ENCODE measurements at places on chromosomes 1 and 21.

- no peak for DNase-seq
Measured at GRCh38 chr1:20142001-20142710, 3.0 kb downstream of the PLA2G2F start.

GRCh38 chr1:68442006-68442405 lies 7.7 kb downstream of the RPE65 start:
- no peak for DNase-seq

- DNase-seq = no peak
Measured at GRCh38 chr1:78237364-78237916, 191.7 kb downstream of the GIPC2 start.

GRCh38 chr21:31991356-31992331 lies 118.8 kb downstream of the HUNK start:
- DNase-seq = no peak

DNA sequence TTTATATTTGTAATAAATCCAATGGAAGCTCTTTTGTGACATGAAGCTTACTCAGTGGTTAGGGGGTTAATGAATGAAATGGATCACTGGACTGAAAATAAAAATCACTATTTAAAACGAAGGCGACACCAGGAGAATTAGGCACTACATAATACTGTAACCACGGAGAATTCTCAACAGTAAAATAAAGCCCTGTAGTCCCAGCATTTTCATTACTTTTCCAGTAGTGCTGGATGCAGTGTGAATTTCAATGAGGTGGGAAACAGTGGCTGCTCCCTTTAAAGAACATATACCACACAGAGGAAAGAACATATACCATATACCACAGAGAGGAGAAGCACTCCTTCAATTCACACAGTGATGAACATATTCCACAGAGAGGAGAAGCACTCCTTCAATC lies 275.0 kb downstream of the SMYD3 start:
- no peak for DNase-seq

DNA sequence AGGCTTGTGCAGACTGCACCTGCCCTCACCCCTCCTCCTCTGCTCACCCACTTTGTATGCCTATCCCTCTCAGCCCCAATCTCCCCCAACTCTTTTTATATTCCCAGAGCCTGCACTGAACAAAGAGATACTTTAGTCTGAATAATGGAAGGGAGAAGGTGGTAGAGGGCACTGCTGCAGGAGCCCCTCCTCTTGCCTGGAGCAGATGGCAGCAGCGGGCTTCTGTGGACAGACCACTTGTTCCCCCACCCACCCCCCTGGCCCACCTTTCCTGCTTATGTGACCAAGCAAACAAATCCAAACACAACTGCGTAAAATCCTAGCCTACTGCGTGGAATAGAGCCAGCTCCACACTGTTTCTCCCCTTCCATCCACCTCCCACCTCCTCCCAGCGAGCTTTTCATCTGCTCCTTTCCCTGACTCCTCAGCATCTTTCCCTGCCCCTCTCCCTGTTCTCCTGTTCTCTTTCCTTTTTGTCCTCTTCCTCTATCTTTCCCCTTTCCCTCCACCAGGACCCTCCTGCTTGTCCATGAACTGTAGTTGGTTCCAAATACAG lies 27.5 kb downstream of the RGS8 start:
- no peak for DNase-seq

GRCh38 chr1:227952374-227953021 lies 4.8 kb upstream of the WNT9A start:
- no peak for DNase-seq

GRCh38 chr21:42387843-42388340 lies 8.0 kb downstream of the TMPRSS3 start:
- DNase-seq = no peak

- DNase-seq = no peak
Measured at GRCh38 chr1:153195216-153195615, 8.0 kb upstream of the LELP1 start.

- peak; percentile 68 for DNase-seq
Measured at GRCh38 chr1:28640766-28641165, 2.1 kb downstream of the TAF12 start.

GRCh38 chr1:22527555-22528296 lies 35.6 kb upstream of the EPHA8 start:
- DNase-seq = no peak

- DNase-seq = no peak
Measured at GRCh38 chr1:208029381-208030287, 118.7 kb upstream of the CD34 start.

DNA sequence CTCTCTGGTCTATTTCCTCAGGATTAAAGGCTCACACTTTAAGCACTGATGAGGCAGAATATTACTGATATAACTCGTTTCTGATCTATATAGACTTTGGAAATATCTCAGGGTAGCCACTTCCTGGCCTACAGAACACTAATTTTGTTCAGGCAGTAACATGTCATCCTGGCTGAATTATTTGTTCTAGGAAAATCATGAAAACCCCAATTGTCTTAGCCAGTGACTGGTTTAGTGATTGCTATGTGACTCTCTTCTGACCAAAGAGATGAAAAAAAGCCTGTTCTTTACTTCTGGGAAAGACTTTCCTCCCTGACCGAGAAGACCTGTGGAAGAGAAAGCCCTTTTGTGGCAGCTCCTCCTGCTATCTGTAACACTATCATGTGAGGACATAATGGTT lies 453.7 kb downstream of the SETD4 start:
- no peak for DNase-seq

- DNase-seq = no peak
Measured at GRCh38 chr21:46128933-46129571, 26.3 kb downstream of the FTCD start.

DNA sequence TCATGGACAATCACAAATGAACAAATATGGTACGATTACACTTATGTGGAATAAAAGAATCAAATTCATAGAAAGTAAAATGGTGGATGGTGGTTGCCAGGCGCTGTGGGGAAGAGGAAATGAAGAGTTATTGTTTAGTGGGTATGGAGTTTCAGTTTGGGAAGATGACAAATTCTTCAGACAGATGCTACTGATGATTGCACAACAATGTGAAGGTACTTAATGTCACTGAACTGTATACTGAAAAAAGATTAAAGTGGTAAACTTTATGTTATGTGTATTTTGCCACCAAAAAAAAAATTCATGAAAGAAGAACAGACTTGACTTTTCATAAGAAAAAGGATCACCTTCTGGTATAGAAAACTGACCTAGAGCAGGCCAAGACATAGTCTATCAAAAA lies 745.6 kb upstream of the CXADR start:
- DNase-seq = no peak

- DNase-seq = no peak
Measured at GRCh38 chr1:240173836-240174235, 82.2 kb downstream of the FMN2 start.

DNA sequence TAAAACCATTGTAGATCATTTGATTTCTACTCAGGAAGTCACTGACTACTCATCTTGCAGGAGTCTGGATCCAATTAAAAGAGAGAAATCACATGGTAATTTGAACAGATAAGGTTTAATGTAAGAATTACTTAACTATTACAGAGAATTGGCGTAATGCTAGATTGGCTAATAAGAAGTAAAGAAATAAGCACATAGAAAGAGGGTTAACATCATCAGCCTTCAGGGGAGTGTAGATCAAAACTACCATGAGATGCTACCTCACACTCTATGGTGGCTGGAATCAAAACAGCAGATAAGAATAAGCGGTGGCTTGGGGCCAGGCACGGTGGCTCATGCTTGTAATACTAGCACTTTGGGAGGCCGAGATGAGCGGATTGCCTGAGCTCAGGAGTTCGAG lies 11.7 kb downstream of the ST3GAL3 start:
- DNase-seq = no peak

GRCh38 chr1:147612366-147612765 lies 58.0 kb downstream of the ACP6 start:
- no peak for DNase-seq

DNA sequence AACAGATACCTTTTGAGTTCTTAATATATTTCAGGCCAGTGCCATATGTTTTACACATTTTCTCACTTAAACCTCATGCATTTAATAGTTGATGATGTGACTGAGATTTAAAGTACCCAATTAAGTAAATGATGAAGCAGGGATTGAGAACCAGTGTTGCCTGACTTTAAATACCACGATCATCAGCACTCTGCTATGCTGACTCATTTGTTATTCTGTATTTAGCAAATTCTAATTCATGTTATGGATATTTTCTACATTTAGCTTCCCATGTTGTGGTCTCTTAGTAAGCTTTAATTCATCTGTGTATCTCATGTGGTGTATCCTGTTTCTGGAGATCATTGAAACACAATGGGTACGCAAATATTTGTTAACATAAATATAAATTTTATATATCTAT lies 363.0 kb downstream of the PTBP2 start:
- no peak for DNase-seq

DNA sequence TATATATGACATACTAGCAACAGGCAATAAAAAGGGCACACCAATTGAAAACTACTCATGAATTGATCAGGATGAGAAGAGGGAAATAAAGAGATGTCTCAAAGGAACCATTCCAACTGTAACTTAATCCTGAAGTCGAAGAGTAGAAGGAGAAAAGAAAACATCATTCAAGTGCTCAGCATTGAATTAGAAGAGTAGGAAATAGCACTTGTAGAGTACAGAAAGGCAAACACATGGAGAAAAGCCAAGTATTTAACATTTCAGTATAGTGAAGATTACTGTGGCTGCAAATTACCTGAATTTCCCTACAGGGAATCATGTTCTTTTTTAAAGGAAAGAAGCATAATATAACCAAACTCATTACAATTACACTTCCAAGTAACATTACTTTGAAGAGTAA lies 205.0 kb downstream of the KCTD3 start:
- no peak for DNase-seq

DNA sequence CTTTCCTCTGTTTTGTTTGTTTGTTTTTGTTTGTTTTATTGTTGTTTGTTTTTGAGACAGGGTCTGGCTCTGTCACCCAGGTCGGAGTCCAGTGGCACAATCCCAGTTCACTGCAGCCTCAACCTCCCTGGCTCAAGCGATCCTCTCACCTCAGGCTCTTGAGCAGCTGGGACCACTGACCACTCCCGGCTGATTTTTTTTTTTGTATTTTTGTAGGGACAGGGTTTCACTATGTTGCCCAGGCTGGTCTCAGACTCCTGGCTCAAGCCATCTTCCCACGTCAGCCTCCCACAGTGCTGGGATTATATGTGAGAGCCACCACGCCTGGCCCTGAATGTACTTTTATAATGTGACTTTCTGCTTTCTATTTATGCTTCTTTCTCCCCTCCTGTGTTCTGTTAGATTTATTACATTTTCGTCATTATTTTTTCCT lies 5.0 kb upstream of the CALML6 start:
- no peak for DNase-seq

DNA sequence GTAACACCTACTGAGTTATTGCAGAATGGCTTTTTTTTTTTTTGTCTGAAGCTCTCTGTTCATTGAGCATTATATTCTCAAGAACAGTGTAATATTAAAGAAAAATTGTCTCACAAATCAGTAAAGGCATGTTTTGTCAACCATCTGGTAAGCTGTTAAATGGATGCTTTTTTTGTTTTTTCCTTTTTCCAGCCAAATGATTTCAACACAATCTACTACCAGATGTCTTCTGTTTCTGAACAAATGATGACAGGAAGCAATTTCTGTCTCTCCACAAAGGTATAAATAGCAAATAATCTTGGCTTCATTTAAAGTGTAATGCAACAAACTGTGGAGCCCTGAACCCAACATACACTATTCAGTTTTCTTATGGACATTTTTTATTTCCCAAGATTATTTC lies 78.6 kb upstream of the RGS2 start:
- DNase-seq = no peak

DNA sequence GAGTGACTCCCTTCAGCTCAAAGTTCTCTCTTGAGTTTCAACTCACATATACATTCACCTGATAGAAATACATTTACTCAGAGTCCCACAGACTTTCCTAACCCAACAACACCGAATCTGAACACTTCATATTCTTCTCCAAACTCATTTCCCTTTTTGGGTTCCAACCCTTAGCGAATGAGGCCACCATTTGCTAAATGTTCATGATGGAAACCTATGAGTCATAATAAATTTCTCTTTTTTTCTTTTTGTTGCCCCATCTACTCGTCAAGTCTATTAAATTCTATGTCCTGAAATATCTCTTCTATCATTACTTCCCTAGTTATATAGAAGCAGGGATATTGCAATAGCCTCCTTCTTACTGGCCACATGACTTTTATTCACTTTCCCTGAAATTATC lies 100.1 kb downstream of the HLX start:
- no peak for DNase-seq

DNA sequence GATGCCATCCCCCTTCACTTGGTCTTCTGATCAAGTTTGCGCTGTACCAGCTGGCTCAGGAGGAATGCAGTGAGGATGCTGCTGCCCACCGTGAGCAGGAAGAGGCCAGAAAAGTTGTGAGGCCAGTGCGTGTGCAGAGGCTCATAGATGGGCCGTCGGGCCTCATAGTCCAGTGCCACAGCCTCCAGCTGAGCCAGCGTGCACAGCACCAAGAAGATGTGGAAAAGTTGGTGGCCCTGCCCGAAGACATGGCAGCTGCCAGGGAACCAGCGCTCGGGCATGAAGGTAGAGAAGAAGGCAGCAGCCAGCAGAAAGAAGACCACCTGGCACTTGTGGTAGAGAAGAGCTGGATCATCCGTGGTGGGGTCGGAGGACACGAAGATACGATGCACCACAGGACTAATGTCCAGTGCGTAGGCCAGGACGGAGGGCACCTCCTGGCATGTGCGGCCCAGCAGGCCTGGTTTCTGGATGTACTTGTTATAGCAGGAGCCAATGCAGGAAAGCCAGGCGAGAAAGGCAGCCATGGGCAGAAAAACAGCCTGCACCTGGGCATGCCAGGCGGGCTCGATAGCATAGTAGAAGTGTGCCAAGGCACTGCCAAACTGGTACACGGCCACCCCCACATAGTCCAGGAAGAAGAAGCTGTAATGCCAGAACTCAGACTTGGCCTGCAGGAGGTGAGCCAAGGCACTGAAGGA lies 3.7 kb upstream of the AUNIP start:
- no peak for DNase-seq

- no peak for DNase-seq
Measured at GRCh38 chr1:155117610-155118009, 10.1 kb upstream of the EFNA1 start.

DNA sequence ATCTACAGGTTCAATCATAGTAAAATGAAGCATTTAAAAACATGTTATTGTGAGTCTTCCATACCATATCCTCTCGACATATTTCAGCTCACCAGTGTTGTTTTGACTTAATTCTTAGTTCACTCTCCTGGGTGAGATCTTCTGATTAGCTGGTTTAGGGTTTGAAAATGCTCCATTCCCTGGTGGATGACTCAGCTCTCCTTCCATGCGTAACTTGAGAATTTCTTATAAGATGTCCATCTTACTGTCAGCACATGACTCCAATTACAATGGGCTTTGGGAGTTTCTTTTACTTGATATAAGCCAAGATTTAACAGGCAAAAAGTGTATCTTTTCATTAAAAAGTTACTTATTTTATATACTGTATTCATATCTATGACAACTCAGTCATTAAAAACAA lies 476.5 kb downstream of the BRINP3 start:
- no peak for DNase-seq

- no peak for DNase-seq
Measured at GRCh38 chr1:47650611-47651010, 212.8 kb downstream of the FOXD2 start.
